Stimulated activated CD8-positive, alpha-beta memory T cell treated with anti-CD3 and anti-CD28 coated beads, Interleukin-4, amount 100 ng/mL, for 24 hours (primary cell): ENCODE measurements at places on chromosomes 12 and 14.

DNA sequence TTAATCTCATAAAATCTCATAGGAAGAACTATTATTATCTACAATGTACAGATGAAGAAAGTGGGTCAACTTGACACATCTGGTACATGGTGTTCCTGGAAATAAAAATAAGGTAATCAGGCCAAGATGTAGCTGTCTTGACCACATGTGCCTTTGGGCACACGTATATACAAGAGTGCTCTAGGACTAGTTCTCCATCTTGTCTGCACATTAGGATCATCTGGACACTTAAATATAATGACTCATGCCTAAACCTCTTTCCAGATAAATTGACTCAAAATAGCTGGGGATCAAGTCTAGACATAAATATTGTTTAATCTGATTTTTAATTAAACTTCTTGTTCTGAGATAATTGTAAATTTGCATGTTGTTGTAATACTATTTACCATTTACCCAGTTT is 182.6 kb downstream of the CNTN1 start:
- no peak for DNase-seq

DNA sequence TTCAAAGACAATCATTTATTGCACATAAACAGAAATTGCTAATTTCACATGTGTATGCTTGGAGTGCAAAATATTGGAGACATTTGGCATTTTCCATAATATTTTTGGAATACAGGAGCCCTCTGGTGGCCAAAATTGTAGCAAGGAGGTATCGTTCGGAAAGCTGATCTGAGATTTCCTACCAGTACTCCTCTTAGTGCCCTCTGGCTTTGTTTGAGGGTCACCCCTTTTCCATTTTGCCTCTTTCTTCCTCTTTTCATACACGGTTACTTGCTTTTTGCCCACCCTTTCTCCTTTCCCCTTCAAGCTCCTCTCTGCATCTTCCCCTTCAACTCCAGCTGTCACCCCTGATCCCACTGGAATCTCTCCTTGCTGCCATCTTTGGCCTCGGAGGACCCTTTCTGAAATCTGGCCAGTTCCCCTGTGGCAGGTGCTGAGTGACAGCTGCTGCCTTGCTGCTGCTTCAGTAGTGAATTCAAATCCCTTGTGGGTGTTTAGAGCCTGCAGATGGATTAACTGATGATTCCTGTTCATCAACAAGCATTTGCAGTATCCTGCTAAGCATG is 164.6 kb upstream of the PARP11 start:
- no peak for DNase-seq

GRCh38 chr12:26523708-26524150 is 309.3 kb downstream of the ITPR2 start:
- DNase-seq, result no peak

DNA sequence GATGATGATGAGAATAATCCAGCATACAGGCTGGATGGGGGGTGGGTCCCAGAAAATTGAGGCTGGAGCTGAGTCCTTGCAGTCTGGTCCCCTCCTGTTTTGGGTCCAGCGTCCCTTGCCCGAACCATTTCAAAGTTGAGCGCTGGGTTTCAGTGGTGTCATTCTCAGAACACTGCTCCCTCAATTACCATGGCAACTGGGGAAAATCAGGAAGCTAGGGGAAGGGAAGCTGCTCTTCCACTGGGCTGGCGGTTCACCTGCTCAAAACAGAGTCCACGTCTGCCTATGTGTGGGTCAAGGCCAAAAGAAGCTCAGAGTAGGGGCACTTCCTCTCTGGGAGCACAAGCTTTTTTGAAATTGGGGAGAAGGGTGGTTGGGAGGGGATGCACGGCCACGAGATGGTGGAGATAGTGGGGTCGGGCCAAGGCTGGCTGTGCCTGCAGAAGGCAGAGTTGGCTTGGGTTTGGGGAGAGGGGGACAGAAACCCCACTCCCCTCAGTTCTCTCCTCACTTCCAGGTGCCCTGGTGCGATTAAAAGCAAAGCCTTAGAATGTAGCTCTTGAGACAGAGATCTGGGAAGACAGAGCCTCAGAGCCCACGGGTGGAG is 1.7 kb upstream of the NOS1 start:
- DNase-seq, result no peak

DNA sequence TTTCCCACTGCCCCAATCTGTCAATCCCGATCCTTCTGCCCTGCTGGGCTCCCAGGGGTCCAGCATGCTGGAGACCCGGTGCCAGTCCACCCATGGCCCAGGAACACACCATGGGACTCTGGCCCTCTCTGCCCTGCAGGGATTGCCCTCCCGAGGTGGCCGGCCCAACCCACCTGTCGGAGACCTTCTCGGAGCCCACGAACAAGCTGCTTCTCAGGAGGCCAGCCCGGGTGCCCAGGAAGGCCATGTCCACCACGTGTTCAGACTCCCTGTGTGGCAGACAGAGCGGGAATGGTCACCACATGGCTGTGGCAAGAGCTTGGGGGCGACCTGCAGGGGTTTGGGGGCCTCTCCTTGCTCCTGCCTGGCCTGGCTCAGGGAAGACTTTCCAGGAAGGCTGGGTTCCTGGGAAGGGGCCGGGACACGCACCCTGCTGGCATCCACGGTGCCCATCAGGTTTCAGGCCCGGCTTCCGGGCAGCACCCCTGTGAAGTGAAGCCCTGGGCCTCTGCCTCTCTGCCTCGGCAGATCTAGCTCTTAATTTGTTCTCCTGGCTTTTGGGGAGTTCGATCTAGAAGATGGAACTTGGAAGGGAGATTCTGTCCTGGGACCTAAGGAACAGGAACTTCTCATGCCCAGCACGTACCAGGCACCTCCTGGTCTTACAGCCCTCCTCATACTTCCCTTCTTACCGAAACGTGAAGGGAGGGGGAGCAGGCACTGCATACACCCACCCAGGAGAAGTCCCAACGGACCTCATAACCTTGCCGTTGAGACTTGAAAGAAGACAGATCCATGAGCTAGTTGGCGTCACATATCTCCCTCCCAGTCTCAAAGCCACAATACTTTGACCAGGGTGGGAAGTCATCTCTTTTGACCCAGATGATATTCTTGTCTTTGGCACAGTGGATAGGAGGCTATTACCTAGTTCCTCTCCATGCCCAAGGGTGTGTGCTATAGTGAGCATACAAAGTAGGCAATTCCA is 26.3 kb downstream of the LRTM2 start:
- no peak for DNase-seq

DNA sequence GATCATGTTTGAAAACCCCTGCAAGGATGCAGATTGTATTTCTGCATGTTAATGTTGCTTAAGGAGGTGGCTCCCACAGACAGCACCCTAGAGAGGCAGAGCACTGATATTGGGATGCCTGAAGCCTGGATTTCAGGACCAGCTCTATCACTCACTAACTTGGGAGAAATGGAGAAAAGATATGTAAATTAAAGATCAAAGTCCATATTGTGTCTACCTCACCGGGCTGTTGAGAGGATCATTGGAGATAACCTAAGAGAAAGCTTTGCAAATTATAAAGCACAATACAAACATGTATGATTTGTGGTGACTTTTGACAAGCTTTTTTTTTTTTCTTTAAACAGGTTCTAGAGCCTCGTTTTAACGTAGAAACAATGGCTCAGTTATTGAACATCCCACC is 7.6 kb upstream of the REP15 start:
- DNase-seq, result no peak

GRCh38 chr12:57149245-57149900 is 2.0 kb upstream of the LRP1-AS start:
- DNase-seq, result no peak

DNA sequence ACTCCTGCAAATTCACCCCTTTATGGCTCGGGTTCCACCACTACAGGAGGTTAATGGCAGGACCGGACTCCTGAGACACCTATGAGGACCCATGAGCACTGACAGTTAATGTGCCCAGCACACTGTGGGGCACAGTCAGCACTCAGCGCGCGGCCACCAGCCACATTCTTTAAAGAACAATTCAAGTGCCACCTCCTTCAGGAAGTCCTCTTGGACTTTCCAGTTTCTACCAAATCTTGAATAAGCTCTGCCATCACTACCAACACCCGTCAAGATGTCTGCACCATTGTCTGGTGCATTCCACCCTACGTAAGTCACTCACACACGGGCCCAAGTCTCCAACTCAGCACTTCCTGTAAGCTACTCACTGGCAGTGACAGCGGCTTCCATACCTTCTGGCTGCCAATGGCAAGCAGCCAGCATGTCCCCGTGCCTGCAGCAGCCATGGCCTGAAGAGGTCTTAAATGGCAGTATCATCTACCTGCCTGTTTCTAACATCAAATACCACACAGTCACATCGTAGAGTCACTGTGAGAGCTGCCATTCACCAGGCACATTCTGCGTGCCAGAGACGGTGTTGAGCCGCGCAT is 48.5 kb downstream of the CDC42BPB start:
- DNase-seq, result no peak

- DNase-seq, result no peak
Measured at GRCh38 chr12:2008677-2009076, 4.4 kb upstream of the DCP1B start.

DNA sequence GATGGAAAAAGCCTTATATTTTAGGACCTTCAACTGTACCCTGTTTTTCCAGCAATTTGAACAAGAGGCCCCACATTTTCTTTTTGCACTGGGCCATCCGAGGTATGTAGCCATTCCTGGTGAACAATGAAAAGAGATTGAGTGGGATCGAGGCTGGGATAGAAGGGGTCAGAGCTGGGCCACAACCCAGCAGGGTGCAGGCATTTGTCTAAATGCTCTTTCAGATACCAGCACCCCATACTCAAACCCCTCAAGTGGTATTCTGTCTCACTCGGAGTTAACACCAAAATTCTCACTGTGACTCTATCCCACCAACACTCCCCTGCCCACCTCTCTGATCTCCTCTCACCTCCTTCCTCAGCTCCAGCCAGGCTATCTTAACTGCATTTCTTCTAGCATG is 26.8 kb downstream of the DUSP6 start:
- DNase-seq, result no peak

DNA sequence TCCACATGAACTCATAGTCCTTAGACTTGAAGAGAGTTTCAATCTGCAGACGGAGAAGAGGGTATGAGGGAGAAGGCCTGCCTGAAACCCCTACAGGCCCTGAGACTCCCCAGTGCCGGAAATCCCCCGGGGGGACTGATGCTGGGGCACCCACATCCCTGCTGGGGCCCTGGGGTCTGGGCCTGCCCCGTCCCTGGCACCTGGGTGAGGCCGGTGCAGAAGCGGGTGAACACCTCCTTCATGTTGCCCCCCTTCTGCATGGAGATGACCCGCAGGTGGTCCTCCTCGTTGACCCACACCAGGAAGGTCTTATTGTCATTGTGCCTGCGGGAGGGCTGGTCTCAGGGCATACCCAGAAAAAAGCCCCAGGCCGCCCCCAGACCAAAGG is 2.4 kb downstream of the CKB start:
- no peak for DNase-seq

GRCh38 chr14:54387328-54387727 is 9.5 kb upstream of the CDKN3 start:
- no peak for DNase-seq

DNA sequence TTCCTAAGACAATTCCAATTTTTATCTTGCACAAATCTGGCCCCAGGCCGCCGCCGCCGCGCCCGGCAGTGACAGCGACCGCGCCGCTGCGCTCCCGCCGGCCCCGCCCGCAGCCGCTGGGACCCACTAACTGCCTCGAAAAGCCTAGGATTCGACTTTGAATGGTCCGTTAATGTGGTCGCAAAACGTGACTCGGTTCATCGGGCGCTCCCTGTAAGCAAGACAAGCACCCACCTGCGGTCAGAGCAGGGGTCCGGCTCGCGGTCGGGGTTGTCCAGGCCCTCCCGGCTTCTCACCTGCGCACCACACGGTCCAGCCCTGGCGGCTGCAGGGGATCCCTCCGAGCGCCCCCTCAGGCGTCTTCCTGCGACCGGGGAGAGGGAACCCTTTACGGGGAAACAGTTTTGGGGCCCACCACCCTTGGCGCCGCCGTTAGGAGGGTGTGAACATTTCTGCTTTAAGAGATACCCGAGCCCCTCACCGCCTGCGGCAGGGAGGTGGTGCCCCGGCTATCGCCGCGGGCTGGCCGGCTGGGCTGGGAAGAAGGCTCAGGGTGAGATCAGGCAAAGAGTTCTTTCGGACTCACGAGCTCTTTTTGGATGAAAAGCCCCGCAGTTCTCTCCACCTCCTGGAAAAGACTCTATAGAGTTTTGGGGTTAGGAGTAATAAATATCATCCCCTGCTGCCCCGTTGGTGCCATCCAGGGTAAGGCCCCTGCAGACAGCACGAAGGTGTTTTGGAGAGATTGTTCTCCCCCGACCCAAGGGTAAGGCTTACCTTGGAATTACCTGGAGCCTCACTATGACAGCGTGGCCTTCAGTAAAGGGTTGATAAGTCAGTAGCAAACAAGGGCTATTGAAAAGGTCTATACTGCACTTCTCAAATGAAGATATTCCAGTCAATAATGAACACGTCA is 13.6 kb upstream of the FOXJ2 start:
- no peak for DNase-seq

DNA sequence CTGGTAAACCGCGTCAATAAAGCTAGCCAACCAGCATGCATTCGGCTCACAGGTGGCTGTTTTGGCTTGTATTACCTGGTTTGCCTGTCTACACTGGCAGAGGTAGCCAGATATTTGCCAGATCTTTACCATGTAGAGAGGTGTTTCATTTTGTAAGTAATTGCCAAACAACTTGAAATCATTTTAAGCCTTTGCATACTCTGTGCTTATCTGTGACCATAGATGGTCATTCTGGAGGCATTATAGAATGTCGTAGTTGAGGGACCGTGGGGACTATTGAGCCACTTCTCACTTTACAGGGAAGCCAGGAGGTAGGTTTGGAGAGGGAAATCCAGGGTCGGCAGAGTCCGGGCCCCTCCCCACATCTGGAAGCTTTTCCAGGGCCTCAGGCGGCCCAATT is 5.9 kb downstream of the ADGRD1 start:
- no peak for DNase-seq
